PC-3 (cell line): ENCODE measurements at places on chromosomes 2 and 18. TPM values are rescaled to one million over a fixed set of nuclear protein-coding genes. Genes with fewer than 3 reads are reported as not detected.
A peak's percentile ranks its signal among the peaks of the same experiment; 100 is the strongest.

DNA sequence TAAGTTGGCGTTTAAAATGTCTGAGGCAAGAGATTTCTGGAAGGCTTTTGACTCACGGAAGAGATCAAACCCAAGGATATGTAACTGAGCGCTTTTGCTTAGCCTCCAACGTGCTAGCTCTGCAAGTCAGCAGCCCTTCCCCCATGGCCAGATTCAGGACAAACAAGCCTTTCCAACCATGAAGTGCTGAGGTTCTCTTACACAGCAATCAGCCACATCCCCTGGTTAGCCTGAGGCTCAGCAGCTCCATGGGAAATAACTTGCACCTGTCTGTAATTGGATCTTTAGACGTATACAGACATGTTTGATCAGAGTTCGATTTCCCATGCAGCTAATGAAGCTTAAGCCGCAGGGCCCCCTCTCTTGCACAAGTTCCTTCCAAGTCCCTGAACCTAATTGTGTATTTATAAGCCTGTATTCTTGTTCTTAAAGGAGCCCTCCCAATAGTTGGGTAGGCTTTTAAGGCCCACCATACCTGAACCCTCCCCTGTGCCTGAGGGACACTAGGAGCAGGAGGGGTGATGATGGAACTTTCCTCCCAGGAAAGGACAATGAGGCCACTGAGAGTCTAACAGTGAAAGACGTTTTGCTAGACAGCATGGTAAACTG is 2.1 kb upstream of the TMEM131 start:
- no peak for DNase-seq

- DNase-seq, result peak; percentile 62
These were observed 125.4 kb downstream of the TPO start for GRCh38 chr2:1538663-1539062.

DNA sequence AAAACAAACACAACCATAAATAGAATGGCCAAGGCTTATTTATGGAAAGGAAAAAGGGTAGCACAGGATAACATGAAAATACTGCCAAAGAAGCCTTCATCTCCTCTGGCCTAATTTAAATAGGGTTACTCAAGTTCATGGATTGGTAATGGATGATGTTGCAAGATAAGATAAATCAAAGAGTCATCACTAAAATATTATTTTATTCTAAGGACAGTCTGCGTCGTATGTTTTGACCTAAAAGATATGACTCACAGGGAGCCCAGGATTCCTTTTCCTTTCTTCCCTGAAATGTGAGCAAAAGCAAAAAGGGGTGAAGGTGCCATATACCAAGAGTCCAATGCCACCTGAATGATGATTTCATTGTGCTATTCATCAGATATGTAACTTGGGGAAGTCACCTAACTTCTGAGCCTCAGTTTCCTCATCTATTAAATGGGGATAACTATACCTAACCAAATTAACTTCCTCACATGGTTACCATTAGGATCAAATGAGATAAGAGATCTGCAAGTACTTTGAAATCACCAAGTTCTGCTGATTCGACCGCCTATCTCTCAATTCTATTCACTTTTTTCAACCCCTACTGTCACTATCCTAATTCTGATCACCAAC is 137.7 kb downstream of the THADA start:
- peak; percentile 72 for DNase-seq

GRCh38 chr2:220980966-220981675 is 591.0 kb downstream of the EPHA4 start:
- DNase-seq, result no peak

DNA sequence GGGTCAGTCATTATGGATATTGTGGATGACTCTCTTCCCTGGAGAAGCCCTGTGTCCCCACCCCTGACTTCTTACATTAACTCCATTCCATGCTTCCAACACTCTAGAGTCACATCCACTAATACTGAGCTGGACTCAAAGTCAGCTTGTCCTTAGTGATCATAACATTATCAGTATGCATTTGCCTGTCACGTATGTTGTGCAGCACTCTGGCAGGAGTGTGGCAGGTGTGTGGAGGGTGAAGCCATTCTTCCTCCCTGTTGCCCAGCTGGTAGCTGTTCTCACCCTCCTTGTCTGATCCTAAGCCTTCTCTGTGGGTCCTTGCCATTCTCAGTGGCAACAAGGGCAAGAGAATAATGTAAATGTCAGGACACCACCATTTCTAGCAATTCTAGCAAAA is 334.1 kb upstream of the RAB6C start:
- no peak for DNase-seq

- no peak for DNase-seq
These were observed 327.4 kb upstream of the CWC22 start for GRCh38 chr2:180334514-180334913.

DNA sequence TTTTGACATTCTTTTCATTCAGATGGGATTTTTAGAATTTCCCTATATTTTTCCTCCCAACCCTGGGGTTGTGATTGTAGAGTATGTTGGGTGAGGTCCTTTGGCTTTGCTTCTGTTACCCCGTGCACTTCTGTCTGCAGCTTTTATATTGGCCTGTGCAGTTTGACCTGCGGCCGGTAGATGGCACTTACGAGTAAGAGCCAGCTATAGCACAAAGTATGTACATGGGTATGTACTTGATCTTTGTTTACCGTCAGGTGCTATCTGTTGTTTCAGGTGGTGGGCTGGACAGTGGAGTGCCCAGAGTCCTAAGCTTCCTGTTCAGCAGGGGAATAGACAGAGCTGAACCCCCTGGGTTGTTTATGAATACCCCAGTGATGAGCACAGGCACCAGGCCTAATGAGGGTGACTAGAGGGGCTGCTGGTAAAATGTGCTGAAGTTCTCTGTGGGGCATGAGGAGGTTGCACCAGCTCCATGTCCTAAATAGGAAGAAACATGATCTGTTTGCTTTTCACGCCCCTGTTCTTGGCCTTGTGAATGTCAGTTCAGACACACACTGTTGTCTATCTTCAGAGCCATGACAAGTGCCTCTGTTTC is 58.9 kb upstream of the THUMPD2 start:
- DNase-seq, result peak; percentile 75

DNA sequence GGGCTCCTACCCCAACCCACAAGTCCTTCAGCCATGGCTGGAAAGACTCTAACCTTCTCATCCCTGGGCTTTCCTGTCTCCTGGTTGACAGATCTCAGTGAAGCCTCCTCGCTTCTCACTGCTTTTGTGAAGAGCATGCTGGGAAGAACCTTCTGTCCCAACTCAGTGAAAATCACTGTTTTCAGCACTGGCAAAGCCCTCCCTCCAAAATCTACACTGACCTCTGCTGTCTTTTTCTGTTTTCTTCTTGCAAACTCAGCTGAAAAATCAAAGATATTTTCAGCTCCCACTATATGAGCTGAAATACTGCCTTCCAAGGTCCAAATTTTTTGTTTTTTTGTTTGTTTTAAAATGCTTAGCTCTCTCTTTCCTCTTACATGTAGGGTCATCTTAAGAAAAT is 266.3 kb upstream of the AGAP1 start:
- no peak for DNase-seq

DNA sequence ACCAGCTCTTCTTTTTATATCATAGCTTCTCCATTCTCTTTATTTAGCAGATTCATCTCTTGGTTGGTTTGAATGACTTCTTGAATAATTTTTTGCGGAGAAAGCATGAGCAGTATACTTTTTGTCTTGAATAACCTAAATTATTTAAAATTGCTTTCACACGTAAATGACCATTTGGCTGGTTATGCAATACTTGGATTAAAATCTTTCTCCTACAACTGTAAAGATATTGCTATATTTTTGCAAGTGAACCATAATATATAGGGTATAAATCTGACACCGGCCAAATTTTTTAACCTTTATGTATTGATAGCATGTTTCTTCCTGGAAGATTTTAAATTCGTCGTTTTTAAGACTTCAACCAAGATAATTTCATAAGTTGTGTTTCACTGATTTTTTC is 6.2 kb upstream of the ZSWIM2 start:
- no peak for DNase-seq

DNA sequence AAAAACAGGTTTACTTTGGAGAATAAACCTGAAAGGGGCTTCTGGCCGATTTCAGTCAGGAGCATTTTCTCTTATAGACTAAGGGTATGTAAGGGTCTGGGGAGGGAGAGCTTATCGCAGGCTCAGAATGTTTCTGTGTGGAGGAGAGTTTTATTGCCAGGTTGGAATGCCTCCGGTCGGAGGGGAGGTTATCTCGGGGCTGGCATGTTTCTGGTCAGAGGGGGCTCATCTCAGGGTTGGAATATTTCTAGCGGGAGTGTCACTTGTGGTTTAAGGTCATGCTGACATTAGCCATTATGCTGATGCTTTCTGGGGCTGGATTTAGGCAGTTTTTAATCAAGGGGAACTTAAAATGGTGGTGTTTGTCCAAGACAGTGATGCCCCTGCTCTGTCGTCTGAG is 333.6 kb downstream of the METTL4 start:
- DNase-seq, result no peak

DNA sequence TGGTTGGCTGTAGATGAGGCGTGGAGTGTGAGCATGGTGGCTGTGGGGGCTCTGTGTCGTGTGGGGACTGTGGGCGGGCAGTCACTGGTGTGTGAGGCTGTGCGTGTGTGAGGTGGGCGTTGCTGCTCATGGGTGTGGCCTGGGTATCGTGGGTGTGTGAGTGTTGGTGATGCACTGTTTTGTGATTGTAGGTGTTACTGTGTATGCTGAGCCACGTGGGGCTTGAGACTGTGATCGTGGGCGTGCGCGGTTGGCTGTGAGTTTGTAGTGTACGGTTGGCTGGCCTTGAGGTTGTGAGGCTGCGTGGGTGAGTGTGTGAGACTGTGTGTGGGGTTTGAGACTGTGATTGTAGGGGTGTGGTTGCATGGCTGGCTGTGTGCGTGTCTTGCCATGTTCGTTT is 8.5 kb downstream of the INHBB start:
- no peak for DNase-seq

GRCh38 chr2:234565201-234565600 is 68.3 kb upstream of the ARL4C start:
- no peak for DNase-seq

DNA sequence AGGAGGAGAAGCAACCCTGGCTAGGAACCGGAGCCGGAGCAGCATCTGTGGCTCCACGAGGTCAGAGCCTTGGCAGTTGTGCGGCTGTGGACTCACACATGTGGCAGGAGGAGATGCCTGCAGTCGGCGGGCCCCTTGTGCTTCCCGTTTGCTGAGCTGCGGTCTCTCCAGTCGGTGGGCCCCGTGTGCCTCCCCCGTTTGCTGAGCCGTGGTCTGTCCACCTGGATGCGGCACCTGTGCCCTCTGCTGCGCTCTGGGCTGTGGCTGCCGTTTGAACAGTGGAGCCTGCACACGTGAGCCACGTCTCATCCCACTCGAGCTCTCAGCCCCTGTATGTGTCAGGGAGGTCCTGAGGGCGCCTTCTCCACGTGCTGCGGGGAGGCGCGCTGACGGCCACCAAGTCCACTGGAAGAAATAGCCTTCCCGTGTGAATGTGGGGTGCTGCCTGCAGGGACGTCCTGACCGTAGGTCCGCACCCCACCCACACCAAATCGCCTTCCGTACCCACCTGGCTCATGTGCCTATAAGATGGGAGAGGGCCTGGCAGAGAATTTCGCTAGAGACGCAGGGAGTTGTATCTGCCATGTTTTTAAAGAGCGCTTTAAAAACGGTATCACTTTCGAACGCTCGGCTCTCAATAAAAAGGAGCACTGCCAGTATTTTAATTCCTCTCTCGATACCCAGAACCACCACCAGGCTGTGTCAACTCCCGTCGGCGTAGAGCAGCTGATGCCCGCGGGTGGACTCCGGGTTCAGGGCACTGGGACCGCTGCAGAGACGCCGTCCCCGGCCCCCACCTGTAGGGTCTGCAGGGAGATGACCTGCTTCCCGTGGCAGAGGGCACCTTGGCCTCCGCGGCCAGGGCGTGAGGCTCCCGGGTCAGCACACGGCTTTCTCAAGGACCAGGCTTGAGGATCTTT is 117.0 kb downstream of the NFATC1 start:
- DNase-seq, result no peak

DNA sequence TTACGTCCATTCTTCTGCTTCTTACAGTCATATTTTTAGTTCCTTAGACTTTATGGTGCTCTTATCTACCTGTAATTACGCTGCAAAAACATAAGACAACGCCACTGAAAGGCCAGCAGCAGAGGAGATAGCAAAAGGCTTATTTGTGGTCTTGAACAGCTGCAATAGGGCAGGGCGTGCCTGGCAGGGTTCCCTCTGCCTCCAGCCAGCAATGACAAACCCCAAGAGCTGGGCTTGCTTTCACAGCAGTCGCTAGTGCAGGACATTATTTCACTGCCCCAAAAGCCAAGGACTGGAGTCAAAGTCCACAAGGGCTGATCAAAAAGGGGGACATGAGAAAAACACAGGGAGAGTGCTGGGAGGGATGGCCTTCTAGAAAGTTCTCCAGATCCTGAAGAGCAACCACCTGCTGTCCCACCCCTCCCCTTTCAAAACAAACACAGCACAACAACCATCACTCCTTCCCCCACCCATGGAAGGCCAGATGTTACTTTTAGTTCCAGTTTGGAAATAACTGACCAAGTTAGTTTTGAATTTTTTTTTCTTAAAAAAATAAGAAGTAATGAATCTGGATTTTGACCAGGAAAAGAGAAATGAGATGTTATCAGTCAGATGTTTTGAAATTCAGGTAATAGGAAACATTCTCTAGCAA is 127.8 kb downstream of the RBMS1 start:
- no peak for DNase-seq

DNA sequence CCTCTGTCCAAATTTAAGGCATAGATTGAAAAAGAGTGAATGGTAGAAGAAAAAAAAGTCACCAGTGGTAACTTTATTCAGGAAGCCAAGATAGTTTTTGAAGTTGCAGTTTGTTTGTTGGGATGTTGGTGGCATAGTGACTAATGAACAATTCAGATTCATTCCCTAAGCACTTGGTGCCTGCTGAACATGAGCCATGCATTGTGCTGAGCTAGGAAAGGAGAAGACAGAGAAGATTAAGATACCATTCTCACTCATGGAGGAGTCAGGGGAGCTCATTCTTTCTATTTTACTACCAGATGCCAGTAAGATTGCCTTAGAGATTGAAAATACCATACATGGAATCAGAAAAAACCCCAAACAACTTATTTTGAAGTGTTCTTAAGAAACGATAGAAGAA is 25.1 kb downstream of the MEIS1 start:
- no peak for DNase-seq

DNA sequence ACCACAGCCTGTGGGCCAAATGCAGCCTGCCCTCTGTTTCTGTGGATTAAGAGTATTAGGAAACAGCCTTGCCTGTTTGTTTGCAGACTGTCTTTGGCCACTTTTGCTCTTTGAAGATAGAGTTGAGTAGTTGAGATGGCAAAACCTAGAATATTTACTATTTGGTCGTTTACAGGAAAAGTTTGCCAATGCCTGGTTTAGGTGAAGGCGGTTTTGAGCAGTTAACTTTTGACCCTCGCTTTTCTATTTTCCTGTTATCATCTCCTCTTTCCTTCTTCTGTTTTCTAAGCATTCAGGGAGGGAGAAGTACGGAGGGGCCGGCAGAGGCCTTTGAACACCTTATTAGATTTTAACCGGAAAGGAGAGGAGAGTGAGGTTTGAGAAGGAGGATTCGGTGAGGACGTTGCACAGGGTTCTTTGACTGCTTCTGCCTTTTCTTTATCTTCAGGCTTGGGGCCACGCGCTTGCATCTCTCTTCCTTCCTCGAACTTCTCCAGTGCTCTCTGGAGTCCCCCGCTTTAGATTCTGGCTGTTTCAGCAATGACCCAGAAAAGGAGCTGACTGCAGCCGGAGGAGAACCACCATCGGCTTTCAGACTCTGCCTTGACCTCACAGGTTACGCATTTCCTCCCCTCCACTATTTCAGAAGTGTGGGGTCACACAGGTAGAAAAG is 39.2 kb downstream of the IL1R2 start:
- no peak for DNase-seq

GNAL gene
- total RNA-seq, result 0.15 and 0.23 TPM in 2 replicates

MLPH gene
- total RNA-seq, result 201 and 270 TPM in 2 replicates

PKDCC gene
- total RNA-seq, result 1.9 and 2.1 TPM in 2 replicates

POLR1A gene
- total RNA-seq, result 25.1 and 36.5 TPM in 2 replicates

REEP1 gene
- 0.06 TPM in 1 of 2 replicates, not detected in the other for total RNA-seq

HOXD8 gene
- total RNA-seq, result 1.9 and 2.9 TPM in 2 replicates

TMEM17 gene
- 1.6 and 2.9 TPM in 2 replicates for total RNA-seq

SERPINB12 gene
- total RNA-seq, result not detected in 2 replicates

MZT2B gene
- 502 and 600 TPM in 2 replicates for total RNA-seq
